ENCODE measurements at places on chromosomes 11 and 22. TPM values are rescaled to one million over a fixed set of nuclear protein-coding genes. Genes with fewer than 3 reads are reported as not detected.

DNA sequence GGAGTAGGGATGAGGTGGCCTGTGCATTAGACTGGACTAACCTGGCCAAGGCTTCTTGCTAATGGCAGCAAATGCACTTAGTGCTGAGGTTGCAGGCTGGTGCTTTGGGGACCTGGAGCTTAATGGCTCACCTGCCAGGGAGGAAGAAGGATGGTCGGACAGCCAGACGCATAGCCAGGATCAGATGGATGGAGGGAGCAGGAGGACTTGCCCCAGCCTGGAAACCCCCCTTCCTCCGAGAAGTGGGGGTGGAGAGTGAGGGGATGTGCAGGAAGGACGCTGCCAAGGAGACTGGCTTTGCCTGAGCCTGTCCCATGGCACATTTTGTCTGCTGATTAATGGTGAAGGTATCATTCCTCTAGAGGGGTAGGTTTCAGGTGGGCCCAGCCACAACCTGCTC is 17.9 kb downstream of the IGLL1 start:
- DNase-seq, result no peak
- H3K27me3 ChIP-seq, result peaks cover 26% of the 10 kb centered on the region
- H3K4me1 ChIP-seq, result no peaks in the 10 kb centered on the region
- no peak overlapping the region for H3K27ac ChIP-seq
- no peaks in the 10 kb centered on the region for H3K36me3 ChIP-seq
- H3K4me3 ChIP-seq, result no peak overlapping the region

- H3K4me1 ChIP-seq, result peaks cover 29% of the 10 kb centered on the region
- peak overlapping the region; percentile 90 for H3K4me3 ChIP-seq
- H3K27ac ChIP-seq, result peak overlapping the region; percentile 78
- DNase-seq, result no peak
- peaks cover 15% of the 10 kb centered on the region for H3K27me3 ChIP-seq
- peaks cover 2% of the 10 kb centered on the region for H3K36me3 ChIP-seq
Measured at GRCh38 chr11:130160498-130161155, 1.0 kb downstream of the ST14 start.

The ST14 gene
- 45.8 TPM for polyA plus RNA-seq

The SEC14L3 gene
- polyA plus RNA-seq, result not detected

The IGF2 gene
- polyA plus RNA-seq, result not detected
